ENCODE measurements at places on chromosomes 1 and 21. TPM values are rescaled to one million over a fixed set of nuclear protein-coding genes. Genes with fewer than 3 reads are reported as not detected.

Gene IL20
- not detected for total RNA-seq

Gene SPRR2E
- not detected for total RNA-seq

Gene TMEM269
- total RNA-seq = 0.46 TPM

Gene NHLH2
- total RNA-seq = not detected

Gene FAM78B
- not detected for total RNA-seq

Gene MAP7D1
- 94.7 TPM for total RNA-seq

Gene SLC5A9
- not detected for total RNA-seq

Gene NOL9
- total RNA-seq = 65.5 TPM

Gene RNU1-1
- 1,968 TPM for total RNA-seq

Gene HES3
- not detected for total RNA-seq

Gene NEK2
- 74.6 TPM for total RNA-seq

Gene MANEAL
- total RNA-seq = 20.0 TPM

Gene KIF21B
- total RNA-seq = 72.5 TPM

Gene CFHR2
- not detected for total RNA-seq

Gene NR1I3
- not detected for total RNA-seq

Gene TMPRSS15
- 0.13 TPM for total RNA-seq

Gene PRAMEF26
- total RNA-seq = not detected

Gene NR5A2
- 5.4 TPM for total RNA-seq

Gene HES5
- not detected for total RNA-seq

Gene ALDH4A1
- total RNA-seq = 6.2 TPM

Gene TBX19
- total RNA-seq = 0.74 TPM

Gene CR1L
- total RNA-seq = not detected

Gene LCK
- 135 TPM for total RNA-seq

Gene EVI5
- total RNA-seq = 22.5 TPM

Gene SYCP1
- not detected for total RNA-seq
